ENCODE measurements at places on chromosomes 16 and 17. TPM values are rescaled to one million over a fixed set of nuclear protein-coding genes. Genes with fewer than 3 reads are reported as not detected.

PTGES3L gene
- 0.37 TPM for total RNA-seq

TAT gene
- not detected for total RNA-seq

FOXC2 gene
- not detected for total RNA-seq

PDPR gene
- 21.8 TPM for total RNA-seq

SULT1A1 gene
- total RNA-seq, result 7.4 TPM

G6PC3 gene
- total RNA-seq, result 37.1 TPM

TP53TG3D gene
- total RNA-seq, result 0.37 TPM

MON1B gene
- 60.2 TPM for total RNA-seq

ZSCAN10 gene
- total RNA-seq, result 0.15 TPM

PHOSPHO1 gene
- not detected for total RNA-seq

RHBDL1 gene
- 0.33 TPM for total RNA-seq

ASGR1 gene
- 0.55 TPM for total RNA-seq

PRCD gene
- 0.53 TPM for total RNA-seq

PERCC1 gene
- total RNA-seq, result 0.48 TPM

C17orf113 gene
- total RNA-seq, result 0.15 TPM

SPAG5 gene
- total RNA-seq, result 77.8 TPM

TSPOAP1 gene
- 15.0 TPM for total RNA-seq

All from CD8-positive, alpha-beta memory T cell (primary cell).